ENCODE measurements at places on chromosomes 3 and 15.
A peak's percentile ranks its signal among the peaks of the same experiment; 100 is the strongest.

GRCh38 chr3:64972793-64973192, 285.0 kb upstream of the ADAMTS9 start:
- DNase-seq, result no peak

DNA sequence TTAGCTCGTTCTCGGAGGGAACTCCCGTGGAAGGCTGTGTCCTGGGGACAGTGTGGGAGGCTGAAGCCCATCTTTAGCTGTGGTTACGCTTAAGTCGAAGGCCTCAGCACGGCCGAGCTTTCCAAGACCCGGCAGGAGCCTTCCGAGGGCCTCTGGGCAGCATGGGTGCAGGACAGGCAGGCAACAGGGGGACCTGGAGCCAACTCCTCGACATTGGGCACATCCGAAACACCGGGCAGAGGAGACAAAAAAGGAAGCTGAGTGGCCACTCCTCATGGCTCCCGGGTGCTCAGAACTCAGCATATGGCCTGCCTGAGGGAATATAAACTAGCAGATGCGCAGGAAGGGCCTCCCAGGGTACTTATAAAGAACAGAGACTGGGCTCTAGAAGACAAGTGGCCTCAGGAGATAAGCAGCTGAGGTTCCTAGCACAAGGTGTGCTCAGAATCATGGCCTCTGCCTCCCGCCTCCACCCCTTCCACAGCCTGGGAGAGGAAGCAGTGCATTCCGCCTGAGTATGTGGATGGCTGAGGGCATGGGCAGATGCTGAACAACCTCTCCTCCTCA, 34.1 kb downstream of the ABTB1 start:
- DNase-seq, result no peak

DNA sequence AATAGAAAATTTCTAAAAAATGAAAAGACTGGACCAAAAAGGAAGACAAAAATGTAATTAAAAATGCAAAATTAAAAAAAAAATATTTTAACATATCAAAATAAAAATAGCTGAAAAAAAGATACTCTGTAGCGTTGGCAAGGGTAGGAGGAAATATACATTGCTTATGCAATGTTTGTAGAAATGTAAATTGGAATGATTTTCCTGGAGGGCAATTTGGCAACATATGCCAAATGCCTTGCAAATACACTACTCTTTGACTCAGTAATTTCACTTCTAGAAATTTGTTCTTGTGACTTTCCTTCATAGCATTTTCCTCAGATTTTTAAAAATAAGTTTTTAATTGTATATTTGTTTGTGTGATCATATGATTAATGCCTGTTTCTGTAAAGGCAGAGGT, 296.6 kb downstream of the ZNF621 start:
- DNase-seq, result no peak

GRCh38 chr15:83977992-83978391, 257.6 kb upstream of the GOLGA6L4 start:
- DNase-seq, result no peak

GRCh38 chr3:185613016-185613415, 26.9 kb downstream of the SENP2 start:
- DNase-seq, result no peak

- DNase-seq, result peak; percentile 91
Measured at GRCh38 chr3:38479431-38480092, 16.6 kb upstream of the EXOG start.

DNA sequence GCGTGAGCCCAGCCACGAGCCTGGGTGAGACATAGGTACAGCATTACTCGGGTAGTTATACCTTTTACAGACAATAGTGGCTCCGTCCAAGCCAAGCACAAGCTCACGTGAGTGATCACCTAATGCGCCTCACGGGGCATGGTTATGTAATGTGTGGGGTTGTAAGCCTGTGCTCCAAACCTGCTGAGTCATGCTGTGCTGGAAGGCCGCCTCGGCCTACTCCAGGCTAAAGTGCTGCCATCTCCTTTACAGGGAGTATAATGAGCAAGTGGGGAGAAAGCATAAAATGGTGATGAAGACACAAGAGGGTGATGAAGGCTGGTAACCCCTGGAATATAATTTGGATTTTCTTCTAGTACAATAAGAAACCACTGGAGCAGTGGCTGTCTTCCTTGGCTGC, 175.8 kb upstream of the STT3B start:
- no peak for DNase-seq

DNA sequence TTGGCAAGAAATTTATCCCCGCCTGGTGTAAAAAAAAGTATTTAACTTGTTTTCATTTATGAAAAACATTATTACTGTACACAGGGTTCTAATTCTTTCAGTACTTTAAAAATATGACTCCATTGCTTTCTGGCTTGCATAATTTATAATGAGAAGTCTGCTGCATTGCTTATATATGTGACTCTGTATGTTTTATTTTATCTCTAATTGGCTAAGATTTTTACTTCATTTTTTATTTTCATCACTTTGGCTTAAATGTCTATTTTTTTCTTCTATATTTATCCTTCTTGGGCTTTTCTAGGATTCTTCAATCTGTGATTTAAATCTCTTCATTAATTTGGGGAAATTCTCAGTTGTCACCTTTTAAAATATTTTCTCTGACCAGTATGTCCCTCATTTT, 636.6 kb upstream of the NR2F2 start:
- DNase-seq, result no peak

DNA sequence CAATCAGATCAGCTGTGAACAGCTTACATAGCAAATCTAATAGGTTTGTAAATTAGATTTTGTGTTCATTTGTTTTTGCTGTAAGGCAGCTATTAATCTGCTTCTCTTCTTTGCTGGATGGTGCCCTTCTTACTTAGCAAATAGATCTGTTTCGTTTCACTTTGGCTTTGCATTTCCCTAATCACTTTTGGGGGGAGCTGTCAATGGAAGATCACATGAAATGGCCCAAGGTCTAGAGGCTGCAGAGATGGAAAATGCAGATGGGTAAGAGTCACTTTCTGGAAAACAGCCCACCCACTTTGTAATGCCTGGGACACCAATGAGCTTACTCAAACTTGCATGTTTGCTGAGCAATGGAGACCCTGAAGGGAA, 36.4 kb downstream of the ST8SIA2 start:
- no peak for DNase-seq

GRCh38 chr3:112582244-112582874, 20.5 kb downstream of the SLC35A5 start:
- DNase-seq, result peak; percentile 18

Data from AG20443 (cell line).